ENCODE measurements at places on chromosomes 12 and 14. TPM values are rescaled to one million over a fixed set of nuclear protein-coding genes. Genes with fewer than 3 reads are reported as not detected.

The RAD9B gene
- total RNA-seq: not detected

The WNT5B gene
- 28.5 TPM for total RNA-seq

The KRT77 gene
- total RNA-seq: not detected

The EPS8 gene
- 150 TPM for total RNA-seq

The EML5 gene
- total RNA-seq: not detected

The EPYC gene
- not detected for total RNA-seq

The ADAM21 gene
- total RNA-seq: 0.75 TPM

The SPTSSA gene
- total RNA-seq: 16.4 TPM

The RNASE7 gene
- not detected for total RNA-seq

The SLC5A8 gene
- total RNA-seq: not detected

The KDM2B gene
- 20.4 TPM for total RNA-seq

The CIPC gene
- total RNA-seq: 8.3 TPM

The HVCN1 gene
- total RNA-seq: 2.0 TPM

The FSCB gene
- total RNA-seq: not detected

The PLEK2 gene
- 18.6 TPM for total RNA-seq

The CYP46A1 gene
- 0.59 TPM for total RNA-seq

The ADAM20 gene
- total RNA-seq: 0.68 TPM

The PA2G4 gene
- total RNA-seq: 132 TPM

The ACTN1 gene
- 178 TPM for total RNA-seq

The LMNTD1 gene
- total RNA-seq: not detected

The PCED1B gene
- 1.2 TPM for total RNA-seq

The GPR65 gene
- 0.15 TPM for total RNA-seq

The FOXG1 gene
- total RNA-seq: not detected

The P2RX7 gene
- total RNA-seq: 5.4 TPM
